MV-4-11 (cell line): ENCODE measurements at places on chromosomes 7 and 10.

- peak; percentile 14 for DNase-seq
These were observed 194.8 kb downstream of the MAD1L1 start for GRCh38 chr7:2037808-2038522.

- no peak for DNase-seq
These were observed 33.7 kb upstream of the KAT6B start for GRCh38 chr10:74792726-74793125.

DNA sequence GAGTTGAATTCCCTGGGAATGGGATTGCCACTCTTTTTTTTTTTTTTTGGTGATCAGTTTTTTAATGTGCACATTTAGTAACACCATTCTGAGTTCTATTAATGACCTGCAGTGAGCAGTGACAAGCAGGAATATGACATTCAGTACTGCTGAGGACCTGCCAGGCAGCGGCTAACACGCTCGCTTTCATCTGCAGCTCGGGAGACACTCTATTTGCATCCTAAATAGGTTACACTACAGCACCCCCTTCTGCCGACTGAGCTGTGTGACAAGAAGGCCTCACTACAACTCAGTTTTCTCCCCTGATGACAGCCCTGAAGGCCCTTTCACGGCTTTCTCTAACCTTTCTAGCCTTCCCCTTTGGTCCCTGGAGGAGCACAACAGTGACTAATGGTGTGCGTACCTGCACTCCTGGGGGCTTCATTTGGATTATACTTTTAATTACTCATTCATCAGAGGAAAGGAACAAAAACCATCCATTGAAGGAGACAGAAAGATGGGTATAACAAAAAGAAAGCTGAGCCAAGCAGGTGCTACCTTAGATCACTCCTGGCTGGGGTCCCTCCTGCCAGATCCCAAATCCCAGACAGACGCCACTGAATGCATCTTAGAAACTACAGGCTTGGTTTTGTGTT, 872.4 kb downstream of the LRMDA start:
- peak; percentile 65 for DNase-seq

- DNase-seq: no peak
These were observed 28.2 kb downstream of the PUS7 start for GRCh38 chr7:105493923-105494315.

DNA sequence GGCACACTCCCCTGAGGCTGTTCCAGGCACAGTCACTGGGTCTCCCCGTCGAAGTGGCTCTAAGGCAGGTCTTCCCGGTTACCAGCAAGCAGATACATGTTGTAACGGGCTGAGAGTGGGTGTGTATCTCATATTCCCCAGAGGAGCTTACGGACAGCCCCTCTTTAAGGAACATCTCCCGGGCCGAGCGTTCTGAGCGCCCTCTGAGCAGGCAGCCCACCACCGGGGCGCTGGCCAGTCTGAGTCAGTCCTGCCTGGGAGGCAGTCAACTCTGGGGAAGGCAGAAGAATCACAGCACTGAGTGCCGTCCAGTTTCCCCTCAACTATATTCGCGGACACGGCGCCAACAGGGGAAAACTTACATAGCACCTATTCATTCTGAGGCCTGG, 117.4 kb downstream of the LHPP start:
- DNase-seq: no peak

DNA sequence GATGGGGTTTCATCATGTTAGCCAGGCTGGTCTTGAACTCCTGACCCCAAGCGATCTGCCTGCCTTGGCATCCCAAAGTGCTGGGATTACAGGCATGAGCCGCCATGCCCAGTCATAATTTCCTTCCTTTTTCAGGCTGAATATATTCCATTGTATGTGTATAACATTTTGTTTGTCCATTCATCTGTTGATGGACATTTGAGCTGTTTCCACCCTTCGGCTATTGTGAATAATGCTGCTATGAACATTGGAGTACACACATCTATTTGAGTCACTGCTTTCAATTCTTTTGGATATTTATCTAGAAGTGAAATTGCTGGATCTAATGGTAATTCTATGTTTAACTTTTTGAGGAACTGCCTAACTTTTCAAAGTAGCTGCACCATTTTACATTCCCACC, 34.6 kb downstream of the TLX1 start:
- no peak for DNase-seq

DNA sequence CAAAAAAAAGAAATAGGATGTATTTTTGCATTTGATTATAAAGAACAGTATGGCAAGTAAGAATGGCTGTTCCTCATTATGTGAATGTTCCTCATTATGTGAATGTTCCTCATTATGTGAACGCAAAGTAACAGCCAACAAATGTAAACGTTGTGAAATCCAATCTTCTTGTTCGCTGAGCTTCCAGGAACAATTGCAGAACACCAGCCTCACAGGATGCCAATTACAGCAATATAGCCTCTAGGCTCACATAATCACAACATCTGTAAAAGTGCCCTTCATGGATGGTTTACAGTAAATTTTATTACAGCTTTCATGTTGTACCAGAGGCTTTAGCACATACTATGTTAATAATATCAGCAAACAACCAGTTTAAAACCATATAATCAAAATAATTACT, 71.6 kb downstream of the THSD7A start:
- DNase-seq: peak; percentile 96

GRCh38 chr10:4755286-4755989, 70.6 kb upstream of the AKR1E2 start:
- no peak for DNase-seq

DNA sequence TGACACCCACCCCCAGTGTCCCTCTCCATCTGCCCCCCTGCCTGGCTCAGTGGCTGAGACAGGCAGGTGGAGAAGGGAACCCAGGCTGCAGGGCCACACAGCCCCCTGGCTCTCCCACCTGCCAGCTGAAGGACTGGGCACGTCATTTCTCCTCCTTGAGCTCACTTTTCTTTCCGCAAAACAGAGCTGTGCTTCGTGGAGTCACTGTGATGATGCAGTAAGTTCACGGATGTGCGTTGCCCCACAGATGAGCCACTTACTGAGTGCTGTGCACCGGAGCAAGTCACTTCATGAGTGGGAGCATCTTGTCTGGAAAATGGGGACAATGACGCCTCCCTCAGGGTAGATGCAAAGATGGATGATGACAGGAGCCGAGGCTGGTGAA, 2.7 kb downstream of the OPN4 start:
- no peak for DNase-seq

- DNase-seq: no peak
These were observed at the start of gene EVX1 for GRCh38 chr7:27242555-27243339. Gene EVX1, plus strand, starts transcription at chr7:27242802. Its CDS starts 229 bp downstream, at chr7:27243031.

DNA sequence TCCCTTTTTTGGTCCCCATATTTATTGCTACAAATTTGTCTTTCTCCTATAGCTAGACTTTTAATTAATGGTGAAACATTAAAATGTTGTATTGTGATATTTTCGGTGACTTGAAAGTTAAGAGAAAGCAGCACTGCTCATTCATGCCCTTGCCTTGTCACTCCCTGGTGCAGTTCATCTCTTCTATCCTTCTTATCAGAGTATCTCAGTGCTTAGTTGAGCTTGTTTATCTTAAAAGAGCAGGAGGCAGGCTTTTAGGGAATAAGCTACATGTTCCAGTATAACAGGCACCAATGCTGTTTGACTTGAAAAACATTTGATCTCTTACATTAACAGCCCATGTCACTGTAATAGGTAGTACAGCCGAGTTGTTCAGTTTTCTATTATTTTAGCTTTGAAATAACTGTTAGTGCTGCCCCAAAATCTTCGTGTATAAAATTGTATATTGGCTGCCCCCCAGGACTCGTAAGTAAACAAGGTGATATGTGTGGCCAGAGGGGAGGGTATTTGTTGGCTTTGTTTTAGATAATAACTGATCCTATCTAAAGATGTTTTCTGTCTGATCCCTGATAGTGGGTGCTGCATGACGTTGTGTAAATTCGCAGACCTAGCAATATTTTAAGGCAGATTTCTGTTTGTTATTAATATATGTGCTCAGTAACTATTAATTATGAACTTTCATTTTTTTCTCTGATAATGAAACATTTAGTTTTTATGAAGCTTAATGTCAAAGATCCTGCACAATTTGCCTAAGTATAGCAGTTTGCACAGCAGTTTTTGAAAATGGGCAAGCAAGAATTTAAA, 96.5 kb downstream of the BTRC start:
- DNase-seq: no peak

DNA sequence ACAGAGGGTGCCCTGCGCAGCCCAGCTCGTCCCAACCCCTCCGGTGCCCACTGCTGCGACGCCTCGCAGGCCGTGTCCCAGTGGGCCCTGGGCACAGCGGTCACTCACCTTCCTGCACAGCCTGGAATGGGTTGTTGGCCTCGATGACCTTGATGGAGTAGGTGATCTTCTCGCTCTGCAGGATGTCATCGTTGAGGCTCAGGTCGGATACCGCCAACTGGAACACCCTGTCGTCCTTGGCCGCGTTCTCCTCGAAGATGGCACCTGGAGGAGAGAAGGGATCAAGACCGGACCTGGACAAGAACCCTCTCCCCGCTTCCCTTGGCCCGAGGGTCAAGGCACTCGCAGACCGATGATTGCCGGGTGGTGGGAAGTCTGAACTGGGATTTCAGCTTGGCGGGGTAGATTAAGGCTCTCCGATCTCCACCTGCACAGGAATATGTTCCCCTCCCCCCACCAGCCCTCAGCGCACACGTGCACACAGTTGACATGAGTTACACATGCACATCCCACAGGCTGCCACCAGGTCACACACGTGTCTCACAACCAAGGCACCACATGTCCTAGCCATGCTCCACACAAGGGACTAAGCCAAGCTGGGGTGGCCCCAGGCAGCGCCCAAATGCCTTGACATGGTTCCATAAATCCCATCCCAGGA, 2.6 kb downstream of the GRID1 start:
- no peak for DNase-seq

GRCh38 chr7:44284881-44285541, 40.4 kb downstream of the CAMK2B start:
- DNase-seq: no peak
